ENCODE measurements at places on chromosomes 16 and 17. TPM values are rescaled to one million over a fixed set of nuclear protein-coding genes. Genes with fewer than 3 reads are reported as not detected.

ABCC11 gene
- total RNA-seq: not detected

ABCA9 gene
- total RNA-seq: not detected

PRDM7 gene
- not detected for total RNA-seq

ANKRD40CL gene
- not detected for total RNA-seq

PTGES3L gene
- 0.38 TPM for total RNA-seq

TBC1D3G gene
- total RNA-seq: not detected

CCT6B gene
- 1.0 TPM for total RNA-seq
